Stimulated activated CD4-positive, alpha-beta T cell treated with anti-CD3 and anti-CD28 coated beads, Interleukin-15, amount 100 ng/mL, for 48 hours (primary cell): ENCODE measurements at places on chromosomes 4 and X.

DNA sequence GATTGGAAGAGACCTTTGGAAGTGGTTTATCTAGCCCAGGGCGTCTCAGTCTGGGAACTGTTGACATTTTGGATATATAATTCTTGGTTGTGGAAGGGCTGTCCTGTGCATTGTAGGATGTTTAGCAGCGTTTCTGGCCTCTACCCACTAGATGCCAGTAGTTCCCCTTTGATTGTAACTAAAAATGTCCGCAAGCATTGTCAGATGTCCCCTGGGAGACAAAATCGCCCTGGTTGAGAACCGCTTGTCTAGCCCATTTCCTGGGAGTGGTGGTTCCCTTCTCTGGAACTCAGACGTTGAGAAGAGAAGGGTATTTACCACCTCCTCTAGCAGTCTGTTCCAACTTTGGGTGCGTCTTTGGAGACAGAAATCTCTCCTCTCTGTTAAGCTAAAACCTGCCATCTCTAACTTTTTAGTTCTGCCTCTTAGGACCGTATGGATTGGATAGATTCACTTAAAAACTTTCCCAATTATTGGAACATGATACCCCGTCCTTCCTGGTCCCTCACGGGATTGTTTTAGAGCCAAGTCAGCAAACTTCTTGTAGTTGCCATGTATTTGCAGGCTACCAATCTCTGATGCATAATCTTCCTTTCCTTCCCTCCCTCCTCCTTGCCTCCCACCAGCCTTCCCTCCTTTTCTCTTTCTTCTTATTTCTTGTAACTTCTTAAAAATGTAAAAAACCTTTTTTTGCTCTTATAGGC, 13.9 kb downstream of the TMEM165 start:
- DNase-seq: no peak

DNA sequence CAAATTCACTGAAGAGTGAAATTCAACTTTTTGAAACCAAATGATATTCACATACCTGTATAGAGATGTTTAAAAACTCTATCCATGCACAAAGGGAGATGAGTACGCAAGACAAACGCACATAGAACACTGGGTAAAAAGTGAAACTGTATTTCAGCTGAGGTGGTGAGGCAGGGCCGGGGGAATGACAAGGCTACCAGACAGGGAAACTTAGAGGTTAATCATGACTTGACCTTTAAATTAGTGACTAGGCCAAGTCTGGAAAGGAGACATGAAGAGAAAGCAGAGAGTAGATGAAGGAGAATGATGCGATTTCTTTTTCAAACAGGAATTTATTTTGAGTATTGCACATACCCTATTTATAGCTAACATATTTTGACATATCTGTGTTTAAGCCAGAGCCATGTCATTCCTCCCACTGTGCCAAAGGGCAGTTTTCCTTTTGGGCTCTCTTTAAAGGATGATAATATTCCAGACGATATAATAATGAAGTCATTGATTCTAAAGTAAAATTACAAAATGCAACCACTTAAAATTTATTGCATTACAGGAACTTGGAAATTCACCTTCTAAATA, 49.4 kb downstream of the ARHGEF6 start:
- no peak for DNase-seq

GRCh38 chr4:139024686-139025085, 9.1 kb downstream of the NOCT start:
- no peak for DNase-seq

DNA sequence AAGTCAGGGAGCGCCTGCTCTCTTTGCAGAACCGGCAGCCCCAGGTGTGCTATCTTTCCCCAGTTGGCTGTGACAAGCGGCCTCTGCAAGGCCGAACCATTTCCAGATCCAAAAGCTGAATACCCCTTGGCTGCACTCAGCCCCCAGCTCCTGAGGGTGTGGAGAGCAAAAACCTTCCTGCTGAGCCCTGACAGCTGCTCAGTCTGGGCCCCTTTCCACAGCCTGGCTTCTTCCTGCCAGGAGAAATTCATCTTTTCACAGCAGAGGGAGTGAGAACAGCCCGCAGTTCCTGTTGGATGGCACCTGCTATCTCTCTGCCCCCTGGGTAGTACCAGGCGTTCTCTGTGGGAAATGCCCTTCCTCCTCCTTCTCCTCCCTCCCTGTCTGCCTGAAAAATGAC, 78.4 kb downstream of the DRD5 start:
- DNase-seq: no peak

- no peak for DNase-seq
Measured at GRCh38 chr4:1961563-1961962, 47.2 kb downstream of the NELFA start.

DNA sequence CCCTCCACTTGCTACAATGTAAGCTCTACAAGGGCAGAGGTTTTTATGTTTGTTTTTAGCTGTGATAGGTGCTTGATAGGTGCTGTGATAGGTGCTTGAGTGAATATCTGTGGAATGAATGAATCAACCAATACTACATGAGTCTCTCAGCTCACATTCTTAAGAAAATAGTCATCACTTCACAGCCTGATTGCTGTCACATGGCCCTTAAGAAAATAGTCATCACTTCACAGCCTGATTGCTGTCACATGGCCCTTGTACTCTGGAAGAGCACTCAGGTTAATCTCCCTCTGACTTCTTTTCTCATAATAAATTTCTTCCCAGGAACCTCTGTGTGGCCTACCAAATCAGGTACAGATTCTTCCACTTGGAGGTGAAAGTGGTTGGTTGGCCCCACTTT, 335.2 kb downstream of the TENM3 start:
- no peak for DNase-seq

- no peak for DNase-seq
Measured at GRCh38 chr4:128130621-128131020, 69.5 kb downstream of the LARP1B start.

DNA sequence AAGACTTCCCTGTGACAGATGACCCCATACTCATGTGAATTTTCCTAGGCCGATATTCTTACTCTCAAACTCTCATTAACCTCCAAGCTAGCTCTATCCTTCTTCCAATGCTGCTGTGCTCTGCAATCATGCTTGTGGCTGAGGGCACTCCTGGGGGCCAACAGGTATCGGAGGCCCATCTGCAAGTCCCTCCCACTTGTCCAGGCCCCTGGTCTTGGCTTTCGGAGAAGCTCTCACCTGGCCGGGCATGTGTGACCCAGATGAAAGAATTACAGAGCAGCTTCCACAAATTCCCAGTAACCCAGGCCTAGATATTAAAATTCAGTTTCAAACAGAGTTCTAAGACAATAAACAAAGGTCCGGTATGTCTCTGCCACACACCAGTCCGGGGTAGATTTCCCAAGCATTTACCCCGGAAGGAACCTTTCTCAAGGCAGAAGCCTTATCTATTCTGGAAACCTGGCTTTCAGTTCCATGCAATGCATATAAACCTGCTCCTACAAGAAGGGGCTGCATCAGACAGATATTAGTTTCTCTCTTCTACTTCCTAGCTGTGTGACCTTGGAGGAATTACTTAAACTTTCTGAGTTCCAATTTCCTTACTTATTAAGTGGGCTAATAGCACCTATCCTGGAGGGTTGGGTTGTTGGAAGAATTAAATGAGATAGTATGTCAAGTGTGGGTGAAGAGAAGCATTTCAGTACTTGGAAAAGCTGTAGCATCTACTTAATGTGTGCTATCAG, 270.8 kb downstream of the PTTG2 start:
- DNase-seq: no peak

- no peak for DNase-seq
Measured at GRCh38 chrX:45232139-45232538, 31.5 kb upstream of the DIPK2B start.

- DNase-seq: no peak
Measured at GRCh38 chr4:15653864-15654592, 1.1 kb downstream of the FBXL5 start.

DNA sequence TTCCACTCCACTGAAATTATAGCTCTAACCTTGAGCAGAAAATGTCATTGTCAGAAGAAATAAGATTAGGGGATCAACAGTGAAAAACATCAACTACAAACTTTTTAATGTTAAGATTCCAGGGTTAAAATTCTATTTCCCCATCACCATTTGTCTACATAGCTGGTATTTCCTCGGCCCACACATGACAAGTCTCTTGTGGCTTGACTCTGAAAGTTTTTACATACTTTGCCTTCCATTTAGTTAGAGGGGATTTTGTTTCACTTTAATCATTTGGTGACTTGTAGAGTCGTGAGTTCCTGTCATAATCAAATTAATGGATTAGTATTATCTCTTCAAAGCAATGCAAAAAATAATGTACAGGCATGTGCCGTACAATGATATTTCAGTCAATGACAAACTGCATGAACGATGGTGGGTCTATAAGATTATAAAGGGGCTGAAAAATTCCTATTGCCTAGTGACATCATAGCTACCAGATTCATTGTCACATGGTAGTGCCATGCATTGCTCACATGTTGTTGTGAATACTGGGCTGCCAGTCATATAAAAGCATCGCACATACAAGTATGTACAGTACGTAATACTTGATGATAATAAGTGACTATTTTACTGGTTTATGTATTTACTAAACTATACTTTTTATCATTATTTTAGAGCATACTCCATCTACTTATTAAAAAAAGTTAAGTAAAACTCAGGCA, 72.0 kb downstream of the ING2 start:
- DNase-seq: no peak

DNA sequence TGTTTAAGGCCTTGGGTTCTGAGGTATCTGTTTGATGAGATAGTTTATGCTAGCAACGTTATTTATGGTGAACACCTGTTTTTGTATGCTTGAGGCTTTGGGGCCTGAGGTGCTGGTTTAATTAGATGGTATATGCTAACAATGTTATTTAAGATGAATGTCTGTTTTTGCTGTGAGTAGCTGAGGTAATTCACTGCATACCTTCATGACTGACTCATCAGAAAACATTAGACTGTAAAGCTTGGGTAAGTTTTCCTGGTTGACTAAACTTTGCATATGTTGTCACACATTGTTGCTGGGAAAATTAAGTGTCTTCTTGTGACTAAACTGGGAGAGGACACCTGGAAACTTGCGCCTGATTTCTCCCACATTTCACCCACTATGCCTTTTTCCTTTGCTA, 1026.6 kb downstream of the RAPGEF2 start:
- no peak for DNase-seq

DNA sequence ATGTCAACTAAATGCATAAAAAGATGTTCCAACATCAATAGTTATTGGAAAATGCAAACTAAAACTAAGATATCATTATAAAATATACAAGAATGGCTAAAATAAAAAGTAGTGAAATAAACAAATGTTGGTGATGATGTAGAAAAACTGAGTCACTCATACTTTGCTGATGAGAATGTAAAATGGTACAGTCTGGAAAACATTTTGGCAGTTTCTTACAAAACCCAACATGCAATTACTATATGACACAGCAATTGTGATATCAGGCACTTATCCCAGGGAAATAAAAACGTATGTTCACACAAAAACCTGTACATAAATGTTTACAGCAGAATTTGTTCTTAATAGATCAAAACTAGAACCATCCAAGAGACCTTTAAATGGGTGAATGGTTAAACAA, 182.6 kb downstream of the RTL9 start:
- no peak for DNase-seq

- DNase-seq: no peak
Measured at GRCh38 chr4:108796173-108796572, 33.3 kb upstream of the ETNPPL start.

GRCh38 chr4:180150818-180151217, 2092.4 kb upstream of the TENM3 start:
- no peak for DNase-seq

DNA sequence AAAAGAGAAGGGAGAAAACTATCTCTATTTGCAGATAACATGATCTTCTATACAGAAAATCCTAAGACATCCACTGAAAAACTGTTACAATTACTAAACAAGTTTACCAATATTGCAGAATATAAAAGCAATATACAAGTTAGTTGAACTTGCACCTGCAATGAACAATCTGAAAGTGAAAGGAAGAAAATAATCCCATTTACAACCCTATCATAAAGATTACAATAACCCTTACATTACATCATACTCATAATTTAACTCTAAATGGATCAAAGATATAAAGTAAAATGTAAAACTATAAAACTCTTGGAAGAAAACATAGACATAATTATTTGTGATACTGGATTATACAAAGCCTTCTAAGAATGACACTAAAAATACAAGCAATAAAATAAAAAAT, 77.2 kb downstream of the GSTCD start:
- DNase-seq: no peak

- DNase-seq: no peak
Measured at GRCh38 chrX:18757956-18758932, 50.8 kb downstream of the PPEF1 start.

- no peak for DNase-seq
Measured at GRCh38 chr4:61531188-61531587, 331.1 kb downstream of the ADGRL3 start.

GRCh38 chrX:74195605-74196004, 108.4 kb upstream of the ZCCHC13 start:
- DNase-seq: no peak

DNA sequence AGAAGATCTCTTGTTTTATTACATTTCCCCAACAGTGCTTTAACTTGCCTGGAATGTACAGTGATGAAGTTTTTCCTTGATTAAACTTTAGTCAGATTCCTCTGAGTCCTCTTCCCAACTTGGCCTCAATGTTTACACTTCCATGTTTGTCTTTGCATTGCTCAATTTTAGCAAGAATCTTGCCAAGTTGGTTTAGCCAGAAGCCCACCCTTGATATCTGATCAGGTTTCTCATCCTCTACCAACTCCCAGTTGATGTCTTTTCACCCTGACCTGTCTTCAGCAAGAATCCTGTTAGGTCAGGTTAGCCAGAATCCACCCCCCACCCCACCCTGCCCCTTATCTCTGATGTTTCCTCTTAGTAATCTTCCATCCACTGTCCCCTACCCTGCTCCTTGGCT, 120.9 kb downstream of the MBNL3 start:
- no peak for DNase-seq

GRCh38 chr4:63580796-63581475, 828.3 kb downstream of the TECRL start:
- DNase-seq: no peak

- no peak for DNase-seq
Measured at GRCh38 chrX:924017-924416, 288.4 kb downstream of the CRLF2 start.

- no peak for DNase-seq
Measured at GRCh38 chr4:13988353-13989305, 361.1 kb upstream of the BOD1L1 start.

- DNase-seq: no peak
Measured at GRCh38 chr4:118950929-118951570, 62.4 kb downstream of the SYNPO2 start.

DNA sequence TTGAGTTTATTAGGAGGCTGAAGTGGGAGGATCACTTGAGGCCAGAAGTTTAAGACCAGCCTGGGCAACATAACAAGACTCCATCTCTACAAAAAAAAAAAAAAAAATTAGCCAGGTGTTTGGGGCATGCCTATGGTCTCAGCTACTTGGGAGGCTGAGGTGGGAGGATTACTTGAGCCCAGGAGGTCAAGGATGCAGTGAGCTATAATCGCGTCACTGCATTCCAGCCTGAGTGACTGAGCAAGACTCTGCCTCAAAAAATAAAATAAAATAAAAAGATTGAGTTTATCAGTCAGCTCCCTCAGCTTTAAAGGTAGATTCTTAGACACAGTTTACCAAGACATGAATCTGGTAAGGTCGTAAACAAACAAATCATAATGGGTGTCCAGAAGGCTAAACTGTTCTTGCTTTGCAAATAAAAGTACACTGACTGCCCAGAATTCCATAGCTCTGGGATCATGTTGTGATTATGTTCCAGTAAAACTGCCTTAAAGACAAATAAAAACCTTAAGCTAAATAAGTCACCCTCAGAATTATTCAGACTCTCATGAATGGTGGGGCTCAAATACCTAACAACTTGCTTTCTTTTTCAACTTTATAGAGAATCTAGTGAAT, 18.7 kb downstream of the APOO start:
- DNase-seq: no peak

GRCh38 chr4:10092481-10093270, 23.9 kb downstream of the WDR1 start:
- no peak for DNase-seq
